ENCODE measurements at places on chromosomes 6 and 20.

DNA sequence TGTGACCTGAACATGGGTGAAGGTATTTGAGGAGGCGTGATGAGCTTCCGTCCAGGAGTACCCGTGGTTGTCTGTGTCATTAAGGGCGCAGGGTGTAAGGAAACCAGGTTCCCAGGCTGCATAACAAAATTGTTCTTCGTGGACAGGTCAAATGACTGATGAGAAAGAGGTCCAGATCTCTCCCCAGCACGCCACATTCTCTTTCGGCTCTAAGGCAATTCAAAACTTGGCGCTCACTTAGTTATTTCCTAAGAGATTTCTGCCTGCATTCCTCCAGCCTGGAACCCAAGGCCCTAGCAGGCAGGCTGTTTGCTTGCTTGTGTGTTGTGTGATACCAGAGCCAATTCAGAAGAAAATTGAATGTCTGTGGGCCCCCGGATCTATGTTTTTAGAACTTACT is 139.9 kb downstream of the AGPAT4 start:
- DNase-seq = no peak

- DNase-seq = no peak
Observed at GRCh38 chr6:7431674-7432390, 42.2 kb downstream of the RIOK1 start.

GRCh38 chr20:34473262-34473883 is 42.8 kb upstream of the DYNLRB1 start:
- no peak for DNase-seq

GRCh38 chr20:34129518-34130162 is 17.6 kb upstream of the EIF2S2 start:
- peak; percentile 55 for DNase-seq

GRCh38 chr6:35298625-35299140 is 1.1 kb downstream of the DEF6 start:
- no peak for DNase-seq

- no peak for DNase-seq
Observed at GRCh38 chr6:157151989-157152388, 171.3 kb downstream of the TMEM242 start.

DNA sequence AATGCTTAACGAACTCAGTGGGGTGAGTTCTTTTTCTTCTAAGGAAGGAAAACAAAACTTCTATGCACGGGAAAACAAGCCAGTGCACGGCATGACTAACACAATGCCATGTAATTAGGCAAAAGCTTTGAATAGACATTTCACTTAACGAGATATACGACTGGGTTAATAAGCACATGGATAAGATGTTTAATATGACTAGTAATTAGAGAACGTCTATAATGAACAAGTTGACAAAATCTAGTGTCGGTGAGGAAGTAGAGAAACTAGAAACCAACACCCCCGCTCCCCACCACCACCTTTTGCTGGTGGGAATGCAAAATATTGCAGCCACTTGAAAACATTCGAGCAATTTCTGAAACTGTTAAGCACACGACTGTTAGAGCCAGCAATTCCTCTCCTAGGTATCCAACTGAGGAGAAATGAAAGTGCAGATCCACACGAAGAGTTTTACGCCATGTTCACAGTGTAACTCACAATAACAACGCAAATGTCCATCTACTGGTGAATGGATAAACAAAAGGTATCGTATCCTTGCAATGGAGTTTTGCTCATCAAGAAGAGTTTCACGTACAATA is 644.9 kb upstream of the AGPAT4 start:
- no peak for DNase-seq

GRCh38 chr20:57053793-57054552 is 212.5 kb downstream of the BMP7 start:
- DNase-seq = no peak

DNA sequence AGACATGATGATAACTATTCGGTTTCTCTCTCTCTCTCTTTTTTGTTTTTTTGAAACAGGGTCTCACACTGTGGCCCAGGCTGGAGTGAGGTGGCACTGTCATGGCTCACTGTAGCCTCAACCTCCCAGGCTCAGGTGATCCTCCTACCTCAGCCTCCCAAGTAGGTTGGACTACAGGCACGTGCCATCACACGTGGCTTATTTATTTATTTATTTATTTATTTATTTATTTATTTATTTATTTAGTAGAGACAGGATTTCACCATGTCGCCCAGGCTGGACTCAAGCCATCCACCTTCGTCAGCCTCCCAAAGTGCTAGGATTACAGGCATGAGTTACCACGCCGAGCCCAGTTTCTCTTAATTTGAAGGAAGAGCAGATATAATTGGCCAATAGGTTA is 427.9 kb upstream of the JAG1 start:
- DNase-seq = no peak

- DNase-seq = no peak
Observed at GRCh38 chr6:144778773-144779492, 493.8 kb downstream of the UTRN start.

- DNase-seq = no peak
Observed at GRCh38 chr20:58254890-58255289, 26.4 kb upstream of the ANKRD60 start.

DNA sequence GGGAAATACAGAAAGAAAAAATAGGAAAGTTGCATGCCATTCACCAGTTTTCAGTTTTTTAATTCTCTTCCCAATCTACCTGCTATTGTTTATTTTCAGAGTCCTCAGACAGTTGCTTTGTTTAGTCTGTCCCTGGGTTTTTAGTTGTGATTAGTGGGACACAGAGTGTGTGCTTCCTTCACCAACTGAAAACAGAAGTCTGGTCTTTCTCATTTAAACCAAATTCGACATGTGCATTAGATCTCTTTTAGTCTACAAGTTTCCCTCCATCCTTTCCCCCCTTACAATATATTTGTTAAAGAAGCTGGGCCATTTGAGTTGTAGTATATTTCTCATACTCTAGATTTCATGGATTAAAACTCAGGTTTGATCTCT is 58.7 kb upstream of the STMND1 start:
- DNase-seq = no peak

- DNase-seq = no peak
Observed at GRCh38 chr6:7895125-7895423, 15.5 kb downstream of the TXNDC5 start.

DNA sequence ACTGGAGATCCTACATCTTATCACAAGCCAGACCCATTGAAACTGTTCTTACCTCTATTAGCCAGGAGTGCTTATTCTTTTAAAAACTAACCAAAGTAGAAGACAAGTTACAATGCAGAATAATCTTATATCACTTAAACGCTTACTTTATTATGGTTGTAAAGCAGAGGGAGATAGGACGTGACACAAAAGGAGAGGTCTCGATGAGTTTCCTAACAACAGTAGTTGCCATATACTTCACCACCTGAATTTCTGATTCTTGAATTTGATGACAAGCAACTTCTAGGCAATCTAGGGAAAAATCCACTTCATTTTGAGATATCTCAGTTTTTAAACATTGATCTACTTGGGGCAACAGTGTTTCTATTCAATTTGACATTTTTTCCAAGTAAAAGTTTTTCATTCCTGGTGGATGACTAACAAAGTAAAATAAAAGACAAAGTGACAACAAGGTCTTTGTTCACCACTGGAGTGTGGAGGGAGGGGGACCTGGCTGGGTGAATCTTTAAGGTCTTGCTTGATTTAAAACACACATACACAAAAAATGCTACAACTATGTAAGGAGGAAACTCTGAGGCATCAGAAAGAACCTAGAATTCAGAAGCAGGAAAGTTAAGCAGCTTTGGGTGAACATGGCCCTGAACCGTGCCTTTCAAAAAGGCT is 110.9 kb downstream of the SMLR1 start:
- DNase-seq = peak; percentile 7

DNA sequence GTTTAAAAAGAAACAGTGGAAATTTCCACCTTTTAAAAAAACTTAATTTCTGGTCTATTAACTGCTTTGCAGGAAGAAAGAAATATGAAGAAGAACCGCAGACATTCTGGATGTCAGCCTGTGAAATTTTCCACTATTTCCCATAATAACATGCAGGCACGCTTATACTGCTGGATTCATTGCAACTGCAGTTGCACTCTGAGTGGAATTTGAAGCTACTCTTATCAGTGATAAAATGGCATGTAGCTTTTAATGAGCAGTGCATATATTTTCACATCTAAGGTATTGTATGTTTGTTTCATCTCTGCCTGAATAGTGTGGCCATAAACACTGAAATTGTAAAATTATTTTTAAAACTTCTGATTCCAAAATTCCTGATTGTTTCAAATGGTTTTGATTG is 28.2 kb downstream of the NCOA3 start:
- DNase-seq = no peak

- DNase-seq = no peak
Observed at GRCh38 chr6:158797331-158798310, 21.5 kb downstream of the EZR start.

DNA sequence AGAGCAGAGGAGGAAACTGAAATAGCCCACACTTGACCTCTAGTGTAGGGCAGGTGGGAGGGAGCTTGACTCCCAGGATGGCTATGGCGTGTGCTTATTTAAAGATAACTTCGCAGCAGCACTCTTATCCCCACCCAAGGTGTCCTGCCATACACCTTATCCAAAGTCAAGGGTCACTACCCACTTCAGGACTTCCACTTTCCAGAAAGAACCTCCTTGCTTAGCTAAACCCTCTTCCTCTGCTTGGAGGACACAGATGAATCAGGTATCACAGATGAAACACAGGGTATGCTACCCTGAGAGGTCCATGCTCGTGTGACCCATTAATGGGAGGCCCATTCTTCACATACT is 2.3 kb downstream of the RIN2 start:
- DNase-seq = no peak

DNA sequence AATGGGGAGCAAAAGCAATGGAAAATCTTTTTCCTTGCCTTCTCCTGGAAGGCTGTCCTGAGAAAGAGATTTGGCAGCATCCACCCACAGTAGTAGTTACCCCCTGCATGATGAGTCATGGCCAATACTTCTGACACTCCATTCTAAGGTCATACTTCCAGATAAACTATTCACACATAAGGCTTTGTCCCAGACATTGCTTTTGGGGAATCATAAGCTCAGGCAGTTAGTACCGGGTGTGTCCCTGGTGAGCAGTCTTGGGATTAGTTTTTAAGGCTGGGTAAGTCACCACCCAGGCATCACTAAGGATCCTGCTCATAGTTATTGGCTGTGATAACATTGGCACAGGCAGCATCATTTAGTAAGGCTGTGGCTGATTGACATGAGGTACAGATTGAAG is 160.6 kb upstream of the GGTLC1 start:
- DNase-seq = no peak

- no peak for DNase-seq
Observed at GRCh38 chr6:99110029-99110428, 162.3 kb upstream of the FBXL4 start.

GRCh38 chr6:3208098-3208774 is 19.2 kb downstream of the TUBB2B start:
- DNase-seq = no peak

DNA sequence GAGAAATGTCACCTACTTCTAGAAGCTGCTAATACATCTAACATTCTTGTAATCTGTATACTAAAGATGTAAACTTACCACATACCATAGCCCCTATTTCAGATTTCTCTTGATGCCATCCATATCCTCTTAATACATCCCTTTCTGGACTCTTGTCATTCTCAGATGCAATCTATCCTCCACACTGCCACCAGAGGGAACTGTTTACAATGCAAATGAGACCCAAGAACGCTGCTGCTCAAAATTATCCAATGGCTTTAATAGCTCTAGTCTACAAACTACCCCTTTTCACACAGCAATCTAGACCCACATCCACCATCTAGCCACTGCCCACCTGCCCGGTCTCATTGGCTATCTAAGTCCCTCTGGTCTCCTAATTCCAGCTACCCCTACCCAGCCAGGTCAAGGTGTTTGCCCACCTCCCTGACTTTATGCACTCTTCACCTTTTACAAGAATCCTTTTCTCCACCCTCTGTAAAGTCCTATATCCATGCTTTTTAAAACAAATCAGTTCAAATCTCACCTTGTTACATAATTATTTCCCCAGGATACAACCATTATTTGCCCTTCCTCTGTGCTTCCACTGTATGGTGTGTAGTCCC is 14.8 kb downstream of the FAXC start:
- DNase-seq = peak; percentile 20

DNA sequence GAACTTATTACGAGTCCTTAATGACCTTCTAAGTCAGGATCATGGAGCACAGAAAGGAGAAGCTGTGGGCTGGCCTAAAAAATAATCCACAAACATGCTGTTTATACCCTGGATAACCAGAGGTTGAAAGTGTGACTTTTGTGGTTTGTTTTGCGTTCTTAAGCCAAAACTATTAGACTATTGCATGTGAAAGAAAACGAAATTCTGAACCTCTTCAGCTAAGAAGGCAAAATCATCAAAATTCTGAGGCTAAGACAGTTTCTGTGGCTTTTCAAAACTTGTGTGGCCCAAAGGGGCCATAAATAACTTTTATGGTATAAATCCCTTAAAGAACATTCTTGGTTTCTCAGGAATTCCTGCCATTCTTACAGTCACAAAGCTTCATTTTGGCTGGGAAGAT is 251.0 kb downstream of the UST start:
- no peak for DNase-seq

GRCh38 chr6:17045581-17046322 is 56.1 kb upstream of the STMND1 start:
- DNase-seq = no peak

- DNase-seq = no peak
Observed at GRCh38 chr20:48230216-48230615, 444.9 kb upstream of the SULF2 start.
